ENCODE measurements at places on chromosomes 4 and X.

- no peak for DNase-seq
Observed at GRCh38 chr4:65552057-65552456, 118.2 kb downstream of the EPHA5 start.

GRCh38 chr4:106690487-106690886 lies 321.9 kb upstream of the GIMD1 start:
- no peak for DNase-seq

GRCh38 chrX:9252182-9252581 lies 212.7 kb upstream of the TBL1X start:
- no peak for DNase-seq

DNA sequence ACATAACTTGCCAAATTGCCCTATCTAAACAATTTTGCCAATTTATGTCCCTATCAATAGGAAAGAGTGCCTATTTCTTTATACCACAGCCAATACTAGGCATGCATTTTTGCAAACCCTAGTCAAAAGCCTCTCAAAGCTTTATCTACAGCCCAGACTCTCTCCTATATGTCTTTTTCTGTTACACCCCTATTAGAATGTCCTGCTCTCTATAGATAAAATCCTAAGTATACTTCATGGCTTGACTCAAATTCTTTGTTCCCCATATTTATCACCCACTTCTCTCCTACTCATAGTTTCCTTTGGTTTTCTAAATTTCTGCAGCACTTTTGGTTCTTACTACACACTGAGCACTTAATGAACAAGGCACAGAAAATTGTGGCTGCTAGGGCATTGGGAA lies 38.0 kb downstream of the NUP62CL start:
- no peak for DNase-seq

DNA sequence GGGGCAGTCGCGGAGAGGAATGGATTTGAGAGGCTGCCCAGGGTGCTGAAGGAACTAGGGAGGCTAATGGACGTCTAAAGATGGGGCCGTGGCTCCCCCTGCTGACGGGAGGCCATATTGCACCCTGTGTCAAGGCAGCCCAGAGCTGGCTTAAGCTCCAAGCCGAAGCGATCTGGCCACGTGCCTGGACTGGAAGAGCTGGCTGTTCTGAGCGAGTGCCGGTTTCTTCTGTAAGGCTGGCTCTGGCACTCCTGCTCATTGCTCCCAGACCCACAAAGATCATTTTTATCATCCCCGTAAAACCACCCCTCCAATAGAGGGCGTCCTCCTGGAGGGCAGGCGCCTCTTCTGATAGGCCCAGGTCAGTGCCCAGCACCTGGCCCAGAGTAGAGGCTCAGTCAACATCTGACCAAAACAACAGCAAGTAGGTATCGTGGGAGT lies 5.6 kb downstream of the PNCK start:
- peak; percentile 81 for DNase-seq

- no peak for DNase-seq
Observed at GRCh38 chr4:107432451-107432850, 287.6 kb downstream of the PAPSS1 start.

GRCh38 chr4:98653890-98654867 lies 4.2 kb downstream of the TSPAN5 start:
- DNase-seq = no peak

DNA sequence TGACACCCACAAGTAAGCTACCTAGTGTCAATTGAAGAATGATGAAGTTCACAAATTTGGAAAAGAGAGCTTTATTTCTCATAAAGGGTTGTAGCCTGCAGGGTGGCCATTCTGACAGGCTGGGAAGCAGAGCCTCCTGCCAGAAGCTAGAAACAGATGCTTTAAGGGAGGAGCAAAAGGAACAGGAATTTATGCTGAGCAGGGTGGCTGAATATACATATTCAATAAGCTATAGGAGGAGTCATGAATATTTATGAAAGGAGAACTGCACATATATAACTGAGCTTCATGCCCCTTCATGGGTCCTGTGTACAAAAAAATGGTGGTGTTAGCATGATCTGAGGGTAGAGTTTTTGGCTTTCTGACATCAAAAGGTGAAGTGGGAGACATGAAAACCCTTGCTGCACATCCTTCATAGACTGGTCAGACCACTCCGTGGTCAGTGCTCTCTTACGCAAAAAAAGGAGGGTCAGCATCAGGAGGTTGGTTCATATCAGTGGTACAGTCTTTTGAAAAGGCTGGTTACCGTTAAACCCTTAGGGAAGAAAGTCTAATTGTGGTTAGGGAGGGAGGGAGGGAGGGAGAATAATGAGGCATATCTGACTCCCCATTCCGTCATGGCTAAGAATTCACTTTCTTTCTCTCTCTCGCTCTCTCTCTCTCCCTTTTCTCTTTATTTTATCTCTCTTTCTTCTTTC lies 121.4 kb downstream of the LUZP4 start:
- no peak for DNase-seq

- DNase-seq = no peak
Observed at GRCh38 chrX:40003428-40004245, 94.1 kb downstream of the BCOR start.

GRCh38 chr4:108775921-108776320 lies 13.1 kb upstream of the ETNPPL start:
- no peak for DNase-seq

DNA sequence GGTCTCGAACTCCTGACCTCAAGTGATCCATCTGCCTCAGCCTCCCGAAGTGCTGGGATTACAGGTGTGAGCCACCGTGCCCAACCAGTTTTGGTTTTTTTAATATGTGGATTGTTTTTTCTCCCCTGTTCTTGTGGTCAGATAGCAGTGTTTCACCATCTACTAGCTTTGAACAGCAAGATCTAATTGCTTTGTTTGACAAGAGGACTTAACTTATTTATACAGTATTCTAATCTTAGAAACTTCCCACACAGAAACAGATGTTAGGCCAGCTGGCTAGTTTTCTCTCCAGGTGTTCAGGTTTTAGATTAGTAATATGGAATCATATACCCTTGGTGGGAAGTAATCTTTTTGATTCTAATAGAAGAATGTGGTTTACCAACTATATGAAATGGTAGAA lies 12.9 kb downstream of the ING2 start:
- no peak for DNase-seq

GRCh38 chr4:8368061-8368481 lies 72.5 kb downstream of the ACOX3 start:
- no peak for DNase-seq

- no peak for DNase-seq
Observed at GRCh38 chrX:20974326-20974725, 399.9 kb upstream of the CNKSR2 start.

DNA sequence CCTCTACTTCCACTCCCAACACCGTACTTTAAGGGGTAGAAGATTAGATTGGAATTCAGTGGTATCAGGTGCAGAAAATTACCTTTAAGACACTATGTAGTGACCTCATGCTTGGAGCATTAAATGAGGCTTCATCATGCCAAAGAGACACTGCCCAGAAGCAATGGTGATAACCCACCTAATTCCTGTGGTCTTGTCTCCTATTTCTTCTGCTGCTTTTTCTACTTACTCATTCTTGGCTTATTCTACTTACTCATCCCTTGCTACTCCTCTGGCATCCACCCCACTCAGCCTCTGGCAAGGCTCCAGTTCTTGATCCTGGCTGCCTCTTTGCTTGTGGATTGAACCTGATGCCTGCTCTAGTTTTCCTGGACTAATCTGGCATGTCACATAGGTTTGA lies 62.3 kb upstream of the ADAMTS3 start:
- DNase-seq = no peak

DNA sequence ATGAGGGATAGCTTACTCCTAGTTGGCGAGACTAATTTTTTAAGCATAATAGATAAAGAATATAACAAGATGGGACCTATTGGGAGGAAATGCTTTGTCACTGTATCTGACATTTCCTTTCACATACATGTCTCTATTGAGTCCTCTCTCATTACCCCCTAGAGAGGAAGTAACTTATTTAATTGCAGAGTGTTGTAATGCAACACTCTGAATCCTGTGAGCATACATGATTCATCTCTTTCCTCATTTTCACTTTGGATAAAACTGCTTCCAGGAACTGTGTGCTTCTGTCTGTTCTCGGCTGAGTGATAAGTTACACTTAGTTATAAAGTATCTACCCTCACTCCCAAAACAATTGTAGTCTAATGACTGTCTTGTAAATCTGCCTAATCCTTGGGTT lies 266.1 kb upstream of the ANXA10 start:
- no peak for DNase-seq

- DNase-seq = no peak
Observed at GRCh38 chr4:139828966-139829664, 163.5 kb downstream of the MGST2 start.

GRCh38 chr4:155904331-155904730 lies 835 bp downstream of the TDO2 start:
- DNase-seq = no peak

DNA sequence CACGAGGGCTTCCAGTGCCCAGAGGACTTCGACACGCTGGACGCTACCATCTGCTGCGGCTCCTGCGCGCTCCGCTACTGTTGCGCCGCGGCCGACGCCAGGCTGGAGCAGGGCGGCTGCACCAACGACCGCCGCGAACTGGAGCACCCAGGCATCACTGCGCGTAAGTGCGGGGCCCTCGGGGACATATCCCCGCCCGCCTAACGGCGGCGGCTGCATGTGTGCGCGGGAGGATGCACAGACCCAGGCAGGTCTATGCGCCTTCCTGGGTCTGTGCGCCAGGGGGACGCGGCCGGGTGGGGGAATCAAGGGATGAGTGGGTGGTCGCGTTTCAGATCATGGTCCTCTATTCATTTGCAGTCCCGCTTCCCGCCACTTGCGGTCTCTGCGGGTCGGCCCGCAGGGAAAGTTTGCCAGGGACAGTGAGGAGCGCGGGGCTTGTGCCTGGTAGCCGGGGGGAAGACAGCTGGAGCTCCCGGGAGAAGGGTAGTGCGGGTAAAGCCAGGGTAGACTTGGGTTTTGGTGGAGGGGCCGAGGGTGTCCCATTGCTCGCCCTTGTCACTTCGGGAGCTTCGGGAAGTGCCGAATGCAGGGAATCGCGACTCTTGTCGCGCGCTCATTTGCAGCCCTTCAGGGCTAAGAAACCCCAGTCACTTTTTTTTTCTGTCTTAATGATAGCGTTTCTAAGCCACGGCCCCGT lies 1.0 kb downstream of the SHISA3 start:
- no peak for DNase-seq

- DNase-seq = no peak
Observed at GRCh38 chr4:117429061-117429460, 343.7 kb upstream of the TRAM1L1 start.

- no peak for DNase-seq
Observed at GRCh38 chrX:135382260-135382659, 39.5 kb upstream of the SMIM10L2A start.

- DNase-seq = no peak
Observed at GRCh38 chrX:128634754-128635153, 582.6 kb upstream of the ACTRT1 start.

- DNase-seq = no peak
Observed at GRCh38 chrX:2391869-2392606, 108.7 kb downstream of the DHRSX start.
